ENCODE measurements at places on chromosomes 16 and 17.

DNA sequence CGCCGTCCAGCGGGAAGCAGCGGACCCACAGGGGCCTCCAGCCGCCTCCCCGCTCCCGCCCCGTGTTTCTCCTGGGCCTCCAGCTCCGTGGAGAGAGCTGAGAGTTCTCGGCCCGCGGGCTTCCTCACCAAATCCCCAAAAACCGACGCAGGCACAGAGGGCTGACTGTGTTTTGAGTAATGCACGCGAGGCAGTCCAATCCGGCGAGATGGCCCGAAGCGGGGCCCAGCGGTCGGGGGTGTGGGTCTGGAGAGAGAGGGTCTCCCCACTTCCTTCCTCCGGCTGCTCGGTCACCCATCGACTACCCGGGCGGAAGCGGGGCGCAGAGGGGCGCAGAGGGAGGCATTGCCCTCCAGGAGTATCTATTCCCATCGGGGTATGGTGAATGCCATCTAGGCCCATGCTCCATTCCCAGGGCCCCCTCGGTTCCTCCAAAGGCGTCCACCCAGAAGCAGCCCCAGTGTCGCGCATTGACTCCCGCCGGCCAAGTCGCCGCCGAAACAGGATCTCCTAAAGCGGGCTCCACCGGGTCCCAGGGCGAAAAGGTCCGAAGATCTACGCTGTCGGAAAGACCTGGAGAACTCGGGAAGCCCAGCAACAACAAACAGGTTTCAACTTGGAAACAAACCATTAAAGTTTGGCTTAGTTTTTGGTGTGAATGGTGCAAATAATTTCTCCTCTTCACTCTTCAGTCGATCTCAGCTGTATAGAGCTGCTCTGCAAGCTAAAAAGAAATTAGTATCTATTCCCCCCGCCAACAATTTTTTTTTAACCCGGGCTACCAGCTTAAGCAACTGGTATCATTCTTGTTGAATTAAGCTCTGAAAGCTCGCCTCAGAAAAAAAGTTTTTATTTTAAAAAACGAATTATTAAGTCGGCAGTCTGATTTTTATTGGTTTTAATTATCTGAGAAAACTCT is 19.2 kb upstream of the HOXB13 start:
- no peak for DNase-seq

- no peak for DNase-seq
Measured at GRCh38 chr17:70230850-70231640, 61.7 kb downstream of the KCNJ2 start.

DNA sequence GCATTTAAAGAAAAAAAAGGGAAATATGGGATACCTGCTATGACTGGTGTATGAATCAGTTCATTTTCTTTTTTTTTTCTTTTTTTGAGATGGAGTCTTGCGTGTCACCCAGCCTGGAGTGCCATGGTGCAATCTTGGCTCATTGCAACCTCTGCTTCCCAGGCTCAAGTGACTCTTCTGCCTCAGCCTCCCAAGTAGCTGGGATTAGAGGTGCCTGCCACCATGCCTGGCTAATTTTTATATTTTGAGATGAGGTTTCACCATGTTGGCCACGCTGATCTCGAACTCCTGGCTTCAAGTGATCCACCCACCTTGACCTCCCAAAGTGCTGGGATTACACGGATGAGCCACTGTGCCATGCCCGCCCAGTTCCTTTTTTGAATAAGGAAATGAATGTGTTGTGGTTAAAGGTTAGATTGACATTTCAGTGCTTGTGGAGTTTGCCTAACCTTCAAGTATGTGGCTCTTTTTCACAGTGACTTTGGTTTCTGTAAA is 7.7 kb downstream of the HAPSTR1 start:
- DNase-seq = peak; percentile 11

DNA sequence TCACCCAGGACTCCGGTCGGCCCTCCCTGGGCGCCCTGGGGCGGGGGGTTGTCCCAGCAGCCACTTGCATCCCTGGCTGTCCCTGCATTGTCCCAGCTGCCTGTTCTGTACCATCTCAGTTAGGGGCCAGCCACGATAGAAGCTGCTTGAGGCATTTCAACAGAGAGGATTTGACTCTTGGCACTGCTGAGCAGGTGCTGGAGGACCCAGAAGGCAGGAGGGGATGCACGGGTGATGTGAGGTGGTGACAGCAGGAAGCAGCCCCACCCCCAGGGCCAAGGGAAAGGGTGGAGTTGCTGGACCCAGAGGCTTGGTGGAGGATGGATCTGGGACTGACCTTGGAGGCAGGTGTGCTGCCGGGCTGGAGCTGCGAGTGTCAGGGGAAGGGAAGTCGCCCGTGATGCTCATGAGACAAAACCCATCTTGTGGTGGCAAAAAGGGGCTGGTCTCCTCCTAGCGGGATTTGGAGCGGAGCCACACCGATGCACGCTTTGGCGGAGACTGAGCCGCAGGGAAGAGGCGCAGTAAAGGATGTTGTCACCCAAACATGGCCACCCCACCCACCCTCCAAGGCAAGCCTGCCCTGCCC is 188.0 kb upstream of the GSE1 start:
- DNase-seq = no peak

DNA sequence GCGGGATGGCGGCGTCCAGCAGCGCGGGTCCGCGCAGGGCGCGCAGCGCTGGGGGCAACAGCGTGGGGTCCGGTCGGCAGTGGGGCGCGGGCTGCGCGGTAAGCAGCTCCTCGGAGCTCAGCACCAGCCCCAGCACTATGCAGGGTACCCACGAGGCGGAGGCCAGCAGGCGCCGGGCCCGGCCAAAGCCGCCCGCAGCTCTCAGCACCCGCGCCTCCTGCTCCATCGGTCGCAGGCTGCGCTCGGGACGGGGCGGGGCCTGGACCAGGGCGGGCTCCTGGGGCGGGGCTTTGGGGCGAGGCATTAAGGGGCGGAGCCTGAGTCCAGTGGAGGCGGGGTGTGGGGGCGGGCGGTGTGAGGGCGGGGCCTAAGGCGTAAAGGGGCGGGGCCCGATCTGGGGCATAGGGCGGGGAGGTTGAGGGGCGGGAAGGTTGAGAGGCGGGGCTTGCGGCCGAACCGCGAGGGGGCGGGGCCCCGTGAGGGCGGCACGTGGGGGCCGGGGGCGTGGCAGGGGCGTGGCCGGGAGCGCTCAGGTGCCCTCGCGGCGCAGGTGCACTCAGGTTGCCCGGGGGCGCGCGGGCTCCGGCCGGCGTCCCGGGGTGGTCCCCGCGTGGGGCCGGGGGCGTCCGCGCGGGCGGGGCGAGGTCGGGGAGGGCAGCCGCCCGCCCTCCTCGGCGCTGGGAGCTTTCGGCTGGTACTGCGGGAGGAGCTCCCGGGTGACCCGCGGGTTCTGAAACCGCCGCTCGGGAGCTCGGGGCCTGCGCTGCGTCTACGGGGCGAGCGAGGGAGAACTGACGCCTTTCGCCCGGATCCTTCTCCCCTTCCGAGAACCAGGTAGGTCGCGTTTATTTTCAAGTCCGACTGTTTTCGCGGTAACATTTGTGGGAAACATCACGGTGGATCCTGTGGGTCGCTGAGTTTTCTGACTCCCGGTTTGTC is 1.4 kb upstream of the SLC22A31 start:
- DNase-seq = peak; percentile 48

- DNase-seq = no peak
Measured at GRCh38 chr17:57084361-57084801, 665 bp upstream of the AKAP1 start.

- DNase-seq = peak; percentile 72
Measured at GRCh38 chr17:75096082-75096625, 8.4 kb downstream of the SLC16A5 start.

- no peak for DNase-seq
Measured at GRCh38 chr16:50216231-50216630, 50.1 kb upstream of the ADCY7 start.

- no peak for DNase-seq
Measured at GRCh38 chr16:89709716-89710432, 8.4 kb upstream of the SPATA2L start.

DNA sequence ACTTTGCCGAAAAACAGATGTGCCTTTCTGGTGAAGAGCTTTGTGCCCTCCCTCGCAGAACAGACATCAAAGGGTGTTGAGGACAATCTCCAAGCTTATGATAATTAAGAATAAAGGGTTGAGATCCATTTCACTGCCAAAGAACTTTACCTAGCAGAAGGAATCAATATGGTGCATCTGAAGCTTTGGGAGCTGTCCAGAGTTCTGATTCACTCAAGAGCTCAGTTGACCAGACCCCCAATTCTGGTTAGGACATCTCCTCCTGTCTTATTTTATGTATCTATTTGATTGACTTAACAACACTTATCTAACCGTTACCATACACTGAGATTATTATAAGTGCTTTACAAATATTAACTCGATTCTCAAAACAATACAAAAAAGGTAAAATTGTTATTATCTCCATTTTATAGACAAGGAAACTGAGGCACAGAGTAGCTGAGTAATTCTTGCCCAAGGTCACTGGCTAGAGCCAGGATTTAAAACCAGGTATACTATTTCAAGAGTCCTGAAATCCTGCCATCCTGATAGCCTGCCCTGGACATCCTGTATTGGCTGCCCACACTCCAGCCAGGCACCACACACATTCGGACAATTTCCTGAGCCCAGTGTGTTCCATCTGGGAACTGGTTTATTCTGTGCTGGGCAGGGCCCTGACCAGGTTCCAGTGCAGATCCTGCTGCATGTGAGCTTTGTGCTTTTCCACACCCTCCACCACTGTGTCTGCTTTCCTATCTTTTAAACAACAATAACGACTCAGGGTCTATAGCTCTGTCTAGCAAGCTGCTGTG is 29.8 kb downstream of the PITPNM3 start:
- DNase-seq = no peak

DNA sequence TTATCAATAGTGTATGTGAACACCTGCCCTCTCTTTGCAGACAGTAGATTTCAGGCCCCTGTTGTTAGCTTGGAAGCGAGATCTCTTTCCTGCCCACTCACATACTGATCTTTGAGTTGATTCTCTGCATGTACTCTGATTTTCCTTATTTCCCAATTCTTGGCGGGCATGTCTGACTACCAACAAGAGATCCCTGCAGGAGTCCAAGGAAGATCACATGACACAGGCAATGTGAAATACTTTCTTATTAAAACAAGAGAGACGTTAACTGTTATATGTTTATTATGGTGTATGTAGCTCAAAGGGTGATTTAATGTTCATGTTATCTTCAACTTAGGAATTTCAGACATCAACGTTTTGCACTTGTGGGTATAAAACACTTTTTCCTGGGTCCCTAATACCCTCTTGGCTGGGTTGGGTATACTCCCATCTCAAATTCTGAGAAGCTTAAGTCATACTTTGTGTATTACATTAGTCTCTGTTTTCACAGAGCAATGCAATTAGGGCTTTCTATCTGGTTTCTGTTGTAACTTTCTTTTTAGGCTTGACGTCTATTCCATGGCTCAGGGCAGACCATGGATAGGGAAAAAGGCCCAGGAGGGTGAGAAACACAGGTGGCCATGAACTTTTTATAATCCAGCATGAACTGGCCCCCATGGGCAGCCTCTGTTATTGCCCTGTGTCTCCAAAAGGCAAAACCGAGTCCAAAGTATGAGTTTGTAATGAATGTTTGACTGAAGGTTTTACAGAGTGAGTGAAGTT is 32.2 kb downstream of the HSD17B2 start:
- no peak for DNase-seq

GRCh38 chr17:63452046-63452961 is 6.2 kb upstream of the CYB561 start:
- DNase-seq = no peak

- DNase-seq = no peak
Measured at GRCh38 chr17:61400066-61400716, 548 bp downstream of the TBX2 start.

DNA sequence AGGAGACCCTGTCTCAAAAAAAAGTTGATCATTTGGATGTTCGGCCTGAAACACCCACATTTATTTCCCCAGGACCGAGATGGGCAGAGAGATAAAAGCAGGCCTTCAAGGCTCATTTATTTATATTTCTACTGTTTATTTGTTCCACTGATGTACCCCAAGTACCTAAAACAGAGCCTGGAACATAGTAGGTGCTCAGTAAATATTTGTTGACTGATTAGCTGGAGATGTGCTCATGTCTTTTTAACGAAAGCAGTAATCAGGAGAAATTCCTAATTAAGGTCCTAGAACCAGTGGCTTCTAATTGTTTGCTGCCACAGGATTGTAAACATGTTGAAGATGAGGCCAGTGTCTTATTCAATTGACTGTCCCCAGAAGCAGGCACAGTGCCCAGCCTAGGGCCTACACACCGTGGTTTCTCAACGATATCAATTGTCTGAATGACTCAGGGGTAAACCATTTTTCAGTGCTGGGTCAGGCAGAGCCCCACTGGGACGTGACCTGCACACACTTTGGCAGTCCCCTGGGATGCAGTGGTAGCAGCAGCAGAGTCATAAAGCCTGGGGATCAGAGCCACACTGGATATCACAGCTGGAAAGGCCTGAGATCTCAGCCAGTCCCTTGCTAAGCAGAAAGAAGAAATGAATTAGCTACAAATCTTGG is 34.8 kb downstream of the SOST start:
- DNase-seq = no peak

GRCh38 chr17:63132459-63132911 is 166.4 kb downstream of the TANC2 start:
- no peak for DNase-seq

GRCh38 chr16:23852794-23853562 is 17.2 kb downstream of the PRKCB start:
- DNase-seq = no peak

DNA sequence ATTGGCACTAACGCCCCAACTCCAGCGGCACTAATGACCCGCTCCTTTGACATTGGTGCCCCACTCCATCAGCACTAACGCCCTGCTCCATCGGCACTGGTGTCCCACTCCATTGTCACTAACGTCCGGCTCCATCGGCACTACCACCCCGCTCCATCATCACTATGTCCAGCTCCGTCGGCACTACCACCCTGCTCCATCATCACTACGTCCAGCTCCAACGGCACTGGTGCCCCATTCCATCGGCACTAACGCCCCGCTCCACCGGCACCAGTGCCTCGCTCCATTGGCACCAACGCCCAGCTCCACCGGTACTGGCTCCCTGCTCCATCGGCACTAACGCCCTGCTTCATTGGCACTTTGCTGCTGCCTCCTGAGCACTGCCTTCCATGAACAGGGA is 7.5 kb downstream of the ZNF213 start:
- DNase-seq = no peak

DNA sequence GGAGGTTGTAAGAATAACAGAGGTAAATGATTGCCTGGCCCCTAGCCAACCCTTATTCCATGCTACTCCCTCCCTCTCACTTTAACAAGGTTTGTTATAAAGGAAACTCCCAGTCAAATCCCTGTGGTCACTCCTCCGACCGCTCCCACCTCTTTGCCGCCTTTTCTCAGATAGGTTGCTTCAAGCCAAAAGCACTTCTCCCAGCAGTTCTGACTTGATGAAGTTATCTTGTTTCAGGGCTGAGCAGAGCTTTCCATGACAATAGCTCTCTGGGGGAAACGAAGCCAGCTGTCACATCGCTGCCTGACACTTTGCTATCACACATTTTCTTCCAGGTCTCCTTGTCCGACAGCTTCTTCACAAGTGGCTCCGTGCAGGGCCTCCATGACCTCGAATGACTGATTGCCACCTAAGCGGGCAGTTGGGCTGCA is 278.6 kb downstream of the HAPSTR1 start:
- no peak for DNase-seq

Measured in bone marrow (tissue), 2 donors.